NCI-H526 (cell line): ENCODE measurements at places on chromosomes 13 and 19.

DNA sequence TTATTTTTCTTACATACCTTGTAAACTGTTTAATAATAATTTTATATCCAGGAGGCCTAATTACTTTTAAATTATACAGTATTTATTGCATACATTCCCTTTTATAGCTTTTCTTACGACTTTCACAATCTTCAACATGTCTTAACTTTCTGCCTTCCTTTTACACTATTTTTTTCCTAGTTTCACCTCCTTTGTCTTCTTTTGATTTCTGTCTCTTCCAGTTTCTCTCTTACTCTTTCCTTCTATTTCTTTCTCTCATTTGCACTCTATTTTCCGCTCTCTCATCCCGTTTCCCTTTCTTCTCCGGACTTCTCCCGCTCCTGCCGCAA lies 11.5 kb downstream of the ZNF552 start:
- no peak for DNase-seq

DNA sequence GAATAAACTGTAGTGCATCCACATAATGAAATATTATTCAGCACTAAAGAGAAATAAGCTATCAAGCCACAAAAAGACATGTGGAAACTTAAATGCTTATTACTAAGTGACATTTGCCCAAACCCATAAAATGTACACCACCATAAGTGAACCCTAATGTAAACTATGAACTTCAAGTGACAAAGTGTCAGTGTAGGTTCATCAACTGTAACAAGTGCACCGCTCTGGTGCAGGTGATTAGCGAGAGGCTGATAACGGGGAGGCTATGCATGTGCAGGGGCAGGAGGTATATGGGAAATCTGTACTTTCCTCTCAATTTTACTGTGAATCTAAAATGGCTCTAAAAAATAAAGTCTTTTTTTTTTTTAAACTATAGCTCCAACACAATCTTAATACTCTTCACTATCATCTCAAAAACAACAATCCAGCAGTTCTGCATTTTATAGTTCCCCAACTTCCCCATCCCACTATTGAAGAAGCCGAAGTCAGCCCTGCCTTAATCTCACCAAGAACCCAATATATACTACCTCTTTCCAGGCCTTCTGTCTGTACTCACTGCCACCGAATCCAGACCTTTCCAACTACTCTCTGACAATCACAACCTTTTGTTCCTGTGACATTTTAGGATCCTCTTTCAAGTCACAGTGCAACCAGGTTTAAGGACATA lies 22.6 kb downstream of the ELF1 start:
- no peak for DNase-seq

- DNase-seq, result peak; percentile 65
These were observed 34.7 kb downstream of the DCT start for GRCh38 chr13:94444826-94445225.

DNA sequence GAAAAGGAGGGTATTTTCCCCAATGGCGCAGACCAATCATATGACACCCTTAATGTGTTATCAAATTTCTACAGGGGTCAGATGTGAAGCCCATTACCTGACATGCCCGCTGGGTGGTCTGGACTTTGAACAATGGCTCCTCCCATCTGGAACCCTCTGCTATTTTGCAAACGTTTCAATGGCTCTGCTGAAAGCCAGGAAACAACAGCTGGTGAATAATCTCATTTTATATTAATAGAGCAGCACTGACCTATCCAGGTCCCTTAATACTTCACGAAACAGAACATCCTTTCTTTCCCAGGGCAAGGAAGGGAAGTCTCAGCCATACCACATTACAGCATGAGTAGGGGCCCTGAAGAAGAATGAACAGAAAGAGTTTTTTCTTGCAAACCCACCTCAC lies 20.3 kb upstream of the KPNA3 start:
- DNase-seq, result no peak

- DNase-seq, result no peak
These were observed 3.0 kb downstream of the GTPBP3 start for GRCh38 chr19:17340302-17340870.

- DNase-seq, result no peak
These were observed 41.1 kb upstream of the CHST8 start for GRCh38 chr19:33580645-33581037.

- peak; percentile 45 for DNase-seq
These were observed 133.1 kb upstream of the RFC3 start for GRCh38 chr13:33684874-33685273.

GRCh38 chr13:66378894-66379293 lies 851.2 kb downstream of the PCDH9 start:
- no peak for DNase-seq

GRCh38 chr19:23867895-23868294 lies 46.8 kb upstream of the ZNF726 start:
- no peak for DNase-seq

- no peak for DNase-seq
These were observed 267.9 kb downstream of the LMO7 start for GRCh38 chr13:75904012-75904411.

- DNase-seq, result no peak
These were observed 4.8 kb downstream of the GNA15 start for GRCh38 chr19:3140667-3141038.

DNA sequence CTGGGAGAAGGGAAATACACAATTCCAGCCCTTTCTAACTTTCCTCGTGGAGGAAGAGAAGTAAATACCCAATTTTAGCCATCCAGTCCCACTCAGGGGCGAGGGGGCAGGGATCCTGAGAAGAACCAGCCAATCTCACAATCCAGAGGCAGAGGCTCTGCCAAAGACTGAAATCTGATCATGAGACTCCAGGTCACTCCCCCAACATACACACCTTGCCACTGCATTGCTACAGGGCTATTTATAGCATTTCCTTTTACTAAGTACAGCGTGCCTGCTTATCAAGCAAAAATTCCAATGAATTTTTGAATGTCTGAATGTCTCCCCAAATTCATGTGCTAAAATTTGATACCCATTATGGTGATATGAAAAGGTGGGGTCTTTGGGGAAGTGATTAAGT lies 1687.5 kb downstream of the EFNB2 start:
- DNase-seq, result no peak

- no peak for DNase-seq
These were observed 9.3 kb downstream of the PLEKHF1 start for GRCh38 chr19:29674374-29675119.

DNA sequence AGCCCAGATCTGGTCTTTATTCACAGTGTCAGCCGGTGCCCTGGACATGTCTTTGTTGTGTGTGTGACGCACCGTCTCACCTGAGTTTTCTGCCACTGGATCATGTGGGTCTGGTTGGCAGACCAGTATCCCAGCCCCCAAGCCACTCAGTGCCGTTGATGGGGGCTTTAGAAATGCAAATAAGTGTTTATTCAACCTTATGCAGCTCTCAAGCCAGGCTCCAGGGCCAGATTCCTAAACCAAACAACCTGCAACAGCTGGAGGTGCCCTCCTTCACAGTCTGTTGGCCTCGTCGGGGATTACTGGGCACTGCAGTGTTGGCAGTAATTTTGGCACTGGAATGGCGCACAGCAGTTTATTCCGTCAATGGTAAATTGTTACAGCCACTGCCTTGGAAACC lies 21.6 kb downstream of the FAM124A start:
- peak; percentile 97 for DNase-seq

- DNase-seq, result no peak
These were observed 40.2 kb downstream of the CILP2 start for GRCh38 chr19:19578252-19578651.
